ENCODE measurements at places on chromosomes 2 and 18. TPM values are rescaled to one million over a fixed set of nuclear protein-coding genes. Genes with fewer than 3 reads are reported as not detected.

SIX3 gene
- not detected for total RNA-seq

CELF4 gene
- not detected for total RNA-seq

CAPN14 gene
- total RNA-seq: not detected

CD226 gene
- 47.6 TPM for total RNA-seq

DOCK10 gene
- 344 TPM for total RNA-seq

LYG2 gene
- total RNA-seq: not detected

OXER1 gene
- total RNA-seq: not detected

CDH19 gene
- not detected for total RNA-seq

KIF1A gene
- 1.5 TPM for total RNA-seq
